IMR-90 (cell line): ENCODE measurements at places on chromosomes 3 and 15. TPM values are rescaled to one million over a fixed set of nuclear protein-coding genes. Genes with fewer than 3 reads are reported as not detected.

The AMIGO3 gene
- total RNA-seq, result not detected in 2 replicates

DNA sequence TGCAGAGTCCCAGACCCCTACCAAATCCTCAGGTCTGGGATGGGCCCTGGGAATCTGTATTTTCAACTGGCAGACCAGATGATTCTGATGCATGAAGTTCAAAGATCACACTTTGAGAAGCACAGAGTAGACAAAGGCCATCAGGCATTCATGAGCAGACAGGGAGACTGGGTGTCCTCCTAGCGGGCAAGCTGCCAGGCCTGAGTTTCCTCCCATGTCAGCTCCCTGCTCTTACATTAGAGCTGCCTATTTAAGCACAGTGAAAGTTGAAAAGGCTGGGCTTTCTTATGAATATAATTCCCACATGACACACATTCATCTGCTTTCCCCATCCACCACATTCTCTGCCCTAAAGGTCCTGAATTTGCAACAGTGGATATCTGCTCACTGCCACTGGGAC, 14.0 kb downstream of the CAPN3 start:
- H3K4me3 ChIP-seq, result no peak overlapping the region
- no peak for DNase-seq
- no peaks in the 10 kb centered on the region for H3K36me3 ChIP-seq
- no peaks in the 10 kb centered on the region for H3K27me3 ChIP-seq

The PLA2G4E gene
- not detected in 2 replicates for total RNA-seq

DNA sequence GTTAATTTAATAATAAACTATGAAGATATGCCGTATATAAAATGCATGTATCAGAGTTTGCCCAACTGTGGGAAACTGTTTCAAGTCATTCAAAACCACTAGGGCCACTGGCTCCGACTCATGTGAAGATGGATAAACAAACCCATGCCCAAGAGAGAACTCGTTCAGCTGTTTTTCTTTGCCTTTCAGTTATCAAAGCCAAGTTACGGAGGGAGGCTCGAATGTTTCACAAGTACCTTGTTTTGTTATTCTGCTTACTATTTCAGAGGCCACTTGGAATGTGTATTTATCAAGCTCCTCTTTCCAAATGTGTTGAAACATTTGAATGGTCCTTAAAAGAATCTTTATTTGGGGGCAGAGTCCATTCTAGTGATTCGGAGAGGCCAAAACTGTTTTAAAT, 82.1 kb downstream of the DUT start:
- H3K36me3 ChIP-seq, result peaks cover 42% of the 10 kb centered on the region
- H3K4me3 ChIP-seq, result no peak overlapping the region
- no peaks in the 10 kb centered on the region for H3K27me3 ChIP-seq
- no peak overlapping the region for H3K27ac ChIP-seq

The OR5H14 gene
- not detected in 2 replicates for total RNA-seq

DNA sequence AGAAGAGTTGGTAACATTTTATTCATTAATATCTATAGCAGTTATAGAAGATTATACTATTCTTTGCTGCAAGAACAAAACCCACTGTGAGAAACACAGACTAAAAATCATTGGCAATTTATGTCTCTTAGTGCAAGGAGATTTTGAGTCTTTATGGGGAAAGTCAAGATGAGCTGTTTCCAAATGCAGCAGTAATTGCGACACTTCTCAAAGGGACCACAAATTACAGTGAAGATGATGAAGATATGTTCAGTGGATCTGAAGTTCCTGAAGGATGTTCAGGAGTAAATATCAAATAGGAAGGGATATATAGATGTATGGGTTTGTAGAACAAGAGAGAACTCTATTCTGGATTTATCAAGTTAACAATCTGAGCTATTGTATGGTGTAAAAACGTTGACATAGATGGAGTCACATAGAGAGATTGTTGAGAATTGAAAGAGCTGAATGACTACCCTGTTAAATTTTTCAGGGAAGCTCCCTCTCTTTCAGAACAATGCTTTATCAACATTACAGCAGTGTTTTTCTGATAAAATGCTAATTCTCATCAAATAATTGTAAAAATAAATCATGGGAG, 71.8 kb downstream of the DTWD1 start:
- DNase-seq, result no peak
- H3K4me3 ChIP-seq, result no peak overlapping the region
- H3K4me1 ChIP-seq, result peaks cover 5% of the 10 kb centered on the region; the same call in 1 of the 2 replicates
- peak overlapping the region; percentile 32; the same call in 1 of the 2 replicates for H3K27ac ChIP-seq
- no peaks in the 10 kb centered on the region for H3K36me3 ChIP-seq

The ARHGEF26 gene
- 2.0 and 3.1 TPM in 2 replicates for total RNA-seq

DNA sequence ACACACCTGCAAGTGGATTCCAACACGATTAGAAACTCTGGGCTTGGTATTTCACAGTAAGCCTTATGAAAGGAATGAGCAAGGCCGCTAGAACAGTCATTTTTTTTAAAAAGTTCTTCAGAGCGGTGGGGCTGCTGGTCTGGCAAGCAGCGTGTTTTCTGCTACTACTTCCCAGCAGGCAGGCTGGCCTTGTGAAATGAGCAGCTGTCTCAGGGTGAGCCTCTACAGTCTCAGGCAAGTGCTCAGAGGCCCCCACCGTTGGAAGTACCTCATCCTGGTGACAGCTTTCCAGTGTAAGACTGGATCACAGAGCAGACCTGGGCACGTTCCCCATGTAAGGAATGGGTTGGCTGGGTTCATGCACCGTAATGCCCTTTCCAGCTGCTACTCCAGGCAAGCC, 119.2 kb downstream of the LRIG1 start:
- H3K4me1 ChIP-seq, result peaks cover 3% of the 10 kb centered on the region
- H3K27me3 ChIP-seq, result no peaks in the 10 kb centered on the region
- H3K4me3 ChIP-seq, result no peak overlapping the region
- no peak overlapping the region for H3K27ac ChIP-seq
- peaks cover 83% of the 10 kb centered on the region for H3K36me3 ChIP-seq
- DNase-seq, result no peak

The KLHL6 gene
- not detected in 2 replicates for total RNA-seq

GRCh38 chr3:147422601-147423536, 13.7 kb downstream of the ZIC1 start:
- no peak overlapping the region for H3K27ac ChIP-seq
- no peaks in the 10 kb centered on the region for H3K4me1 ChIP-seq
- H3K27me3 ChIP-seq, result peaks cover 71% of the 10 kb centered on the region
- H3K4me3 ChIP-seq, result no peak overlapping the region
- no peaks in the 10 kb centered on the region for H3K36me3 ChIP-seq

The CCK gene
- not detected in 2 replicates for total RNA-seq

DNA sequence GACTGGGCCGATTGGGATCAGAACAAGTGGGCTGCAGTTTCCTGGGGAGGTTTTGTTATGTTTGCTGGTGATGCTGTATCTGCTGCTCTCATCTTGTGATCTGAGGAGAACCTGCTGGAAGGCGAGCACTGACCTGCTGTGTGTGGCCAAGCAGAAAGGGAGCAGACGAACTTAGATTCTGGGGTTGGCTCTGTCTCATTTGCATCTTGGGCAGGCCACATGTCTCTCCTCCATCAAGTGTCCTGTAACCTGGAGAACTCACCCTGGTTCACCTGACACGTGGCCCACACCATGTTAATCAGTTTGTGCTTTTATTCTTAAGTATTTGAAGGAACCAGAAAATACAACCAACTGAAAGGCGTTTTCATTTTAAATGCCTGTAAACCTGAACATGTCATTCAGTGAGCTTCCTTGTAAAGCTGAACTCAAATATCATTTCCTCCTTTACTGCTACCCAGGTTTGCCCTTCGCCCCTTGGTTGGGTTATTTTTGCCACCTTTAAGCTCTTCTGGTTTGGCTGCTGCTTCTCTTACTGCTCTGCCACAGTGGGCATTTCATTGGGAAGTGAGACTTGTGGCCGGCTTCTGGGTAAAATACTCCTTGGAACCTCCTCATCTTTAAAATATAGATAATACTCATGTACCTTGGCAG, 33.5 kb upstream of the TRAK1 start:
- no peak overlapping the region for H3K27ac ChIP-seq
- no peak overlapping the region for H3K4me3 ChIP-seq
- H3K36me3 ChIP-seq, result no peaks in the 10 kb centered on the region
- H3K27me3 ChIP-seq, result no peaks in the 10 kb centered on the region
- peaks cover 18% of the 10 kb centered on the region for H3K4me1 ChIP-seq

- no peak overlapping the region for H3K27ac ChIP-seq
- no peak for DNase-seq
- H3K27me3 ChIP-seq, result no peaks in the 10 kb centered on the region
- H3K4me1 ChIP-seq, result peaks cover 3% of the 10 kb centered on the region
- H3K36me3 ChIP-seq, result no peaks in the 10 kb centered on the region
Measured at GRCh38 chr3:143301031-143301901, 181.7 kb downstream of the CHST2 start.

The GOLGA8M gene
- total RNA-seq, result under 0.01 TPM in 1 of 2 replicates, not detected in the other

DNA sequence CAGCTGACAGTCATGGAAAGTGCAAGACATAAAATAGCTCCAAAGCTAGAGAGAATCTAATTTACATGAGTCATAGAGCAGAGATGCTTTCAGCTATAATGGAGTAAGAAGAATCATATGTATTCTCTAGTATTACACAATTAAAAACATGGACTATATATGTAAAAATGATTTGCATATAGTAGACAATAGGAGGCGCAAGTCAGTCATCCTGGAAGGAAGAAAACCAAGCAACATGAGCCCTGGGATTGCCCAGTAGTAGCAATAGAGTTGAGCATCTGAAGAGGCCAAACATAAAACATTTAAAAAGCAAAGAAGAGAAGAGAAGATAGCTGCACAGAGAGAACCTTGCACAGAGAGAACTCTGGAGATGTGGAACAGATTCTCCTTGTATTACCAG, 455.0 kb downstream of the EPHA3 start:
- no peak overlapping the region for H3K27ac ChIP-seq
- H3K36me3 ChIP-seq, result no peaks in the 10 kb centered on the region
- DNase-seq, result no peak
- H3K4me1 ChIP-seq, result no peaks in the 10 kb centered on the region

DNA sequence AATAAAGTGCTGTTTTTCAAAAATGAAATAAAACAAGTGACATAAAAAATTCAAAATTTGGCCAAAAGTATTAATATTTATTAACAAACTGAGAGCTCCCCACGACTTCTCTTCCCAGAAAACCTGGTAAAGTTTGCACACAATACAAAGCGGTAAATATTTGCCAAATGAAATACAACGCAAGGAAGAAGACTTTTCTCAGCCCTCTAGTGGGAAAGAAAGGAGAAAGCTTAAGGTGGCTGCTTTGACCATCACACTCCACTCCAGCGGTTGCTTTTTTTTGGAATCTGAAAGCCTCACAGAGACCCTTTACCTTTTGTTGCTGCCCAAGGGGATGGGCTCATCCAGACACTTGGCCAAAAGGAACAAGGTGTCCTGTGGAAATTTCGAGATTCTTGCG, 1.1 kb upstream of the GK5 start:
- H3K27me3 ChIP-seq, result no peaks in the 10 kb centered on the region
- H3K27ac ChIP-seq, result no peak overlapping the region
- no peak overlapping the region for H3K4me3 ChIP-seq
- no peaks in the 10 kb centered on the region; the same call in 1 of the 2 replicates for H3K36me3 ChIP-seq
- no peak for DNase-seq
- H3K4me1 ChIP-seq, result no peaks in the 10 kb centered on the region

DNA sequence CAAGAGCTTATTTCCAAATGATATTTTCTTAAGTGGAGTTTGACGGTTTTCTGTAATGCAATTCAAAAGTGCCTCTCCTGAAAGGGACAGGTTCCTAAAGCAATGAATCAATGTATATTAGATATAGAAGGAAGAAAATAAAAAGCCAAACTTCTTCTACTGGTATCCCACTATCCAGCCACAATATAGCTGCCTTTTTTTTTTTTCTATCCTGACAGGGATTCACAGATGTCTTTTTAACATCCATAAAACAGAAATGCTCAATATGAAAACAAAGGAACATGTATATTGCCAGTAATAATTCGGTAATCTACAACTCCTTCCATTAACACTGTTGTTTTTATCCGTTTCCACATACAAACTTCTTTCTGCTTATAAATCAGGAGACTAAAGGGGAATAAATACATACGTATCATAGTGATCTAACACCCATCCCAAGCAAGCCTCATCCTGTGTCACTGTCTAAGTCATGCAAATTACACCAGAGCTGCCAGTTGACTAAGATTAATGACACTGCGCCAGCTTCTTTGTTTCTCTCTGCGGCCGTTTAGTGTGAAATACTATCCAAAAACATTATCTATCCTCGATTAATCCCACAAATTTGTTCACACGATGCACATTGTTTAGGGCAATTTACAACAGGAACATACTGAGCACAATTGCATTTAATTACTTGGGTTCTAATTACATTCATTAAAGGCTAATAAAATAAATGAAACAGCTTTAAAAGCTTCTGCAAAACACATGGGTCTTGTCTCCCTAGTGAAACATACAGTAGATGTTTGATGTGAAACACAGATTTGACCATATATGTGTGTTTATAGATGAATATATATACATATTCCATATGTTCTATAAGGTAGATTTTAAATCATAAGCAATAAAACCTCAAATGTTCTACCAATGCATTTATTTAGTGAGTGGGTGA, 51.9 kb upstream of the CDIN1 start:
- no peaks in the 10 kb centered on the region for H3K4me1 ChIP-seq
- DNase-seq, result no peak
- no peaks in the 10 kb centered on the region for H3K27me3 ChIP-seq
- no peak overlapping the region for H3K27ac ChIP-seq

The GUCA1C gene
- not detected in 2 replicates for total RNA-seq

GRCh38 chr3:25888892-25889524, 99.1 kb downstream of the OXSM start:
- no peaks in the 10 kb centered on the region for H3K27me3 ChIP-seq
- H3K36me3 ChIP-seq, result no peaks in the 10 kb centered on the region
- H3K4me3 ChIP-seq, result no peak overlapping the region
- peak; percentile 11 for DNase-seq
- no peak overlapping the region for H3K27ac ChIP-seq

GRCh38 chr15:34892963-34893591, 76.5 kb downstream of the AQR start:
- peaks cover 12% of the 10 kb centered on the region for H3K36me3 ChIP-seq
- DNase-seq, result no peak
- peaks cover 2% of the 10 kb centered on the region; the same call in 1 of the 2 replicates for H3K4me1 ChIP-seq

- no peak overlapping the region for H3K4me3 ChIP-seq
- H3K4me1 ChIP-seq, result no peaks in the 10 kb centered on the region
- no peak overlapping the region for H3K27ac ChIP-seq
- no peaks in the 10 kb centered on the region for H3K36me3 ChIP-seq
- no peak for DNase-seq
Measured at GRCh38 chr3:30890907-30891306, 3.6 kb downstream of the GADL1 start.

- H3K4me3 ChIP-seq, result no peak overlapping the region
- DNase-seq, result no peak
- peaks cover 12% of the 10 kb centered on the region for H3K27me3 ChIP-seq
- no peaks in the 10 kb centered on the region for H3K36me3 ChIP-seq
Measured at GRCh38 chr3:57184526-57184925, 15.3 kb downstream of the HESX1 start.

- DNase-seq, result peak; percentile 23
- H3K27me3 ChIP-seq, result peaks cover 11% of the 10 kb centered on the region
- no peak overlapping the region for H3K27ac ChIP-seq
- no peaks in the 10 kb centered on the region for H3K36me3 ChIP-seq
- H3K4me3 ChIP-seq, result no peak overlapping the region
- no peaks in the 10 kb centered on the region for H3K4me1 ChIP-seq
Measured at GRCh38 chr3:37712918-37713817, 148.5 kb upstream of the CTDSPL start.

GRCh38 chr15:77907824-77908751, 169.4 kb downstream of the TBC1D2B start:
- peaks cover 15% of the 10 kb centered on the region for H3K27me3 ChIP-seq
- peak; percentile 18 for DNase-seq
- H3K4me3 ChIP-seq, result no peak overlapping the region
- peaks cover 2% of the 10 kb centered on the region; the same call in 1 of the 2 replicates for H3K4me1 ChIP-seq

The XIRP1 gene
- under 0.01 TPM in 2 replicates for total RNA-seq
